Lower lobe of right lung (tissue), 2 donors: ENCODE measurements at places on chromosomes 3 and 15. TPM values are rescaled to one million over a fixed set of nuclear protein-coding genes. Genes with fewer than 3 reads are reported as not detected.

DNA sequence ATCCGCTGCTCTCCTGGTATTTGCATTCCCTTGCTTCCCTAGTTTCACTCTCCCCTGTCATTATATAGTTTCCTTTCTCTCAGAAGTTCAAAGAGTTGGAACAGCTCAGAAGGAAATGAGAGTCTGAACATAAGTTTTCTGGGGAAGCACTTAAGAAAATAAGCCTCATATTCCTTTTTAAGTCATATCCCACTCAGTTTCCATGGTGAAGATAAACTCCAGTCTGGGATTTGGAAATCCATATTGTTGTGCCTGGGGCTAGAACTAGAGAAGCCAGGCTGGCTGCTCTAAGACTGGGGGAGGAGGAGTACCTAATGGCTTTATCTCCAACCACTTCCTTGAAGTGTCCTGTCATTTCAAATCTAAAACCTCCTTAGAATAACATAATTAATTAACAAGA, 134.2 kb upstream of the ALCAM start:
- no peaks in the 10 kb centered on the region for H3K27me3 ChIP-seq
- no peaks in the 10 kb centered on the region for H3K36me3 ChIP-seq
- DNase-seq = no peak

DNA sequence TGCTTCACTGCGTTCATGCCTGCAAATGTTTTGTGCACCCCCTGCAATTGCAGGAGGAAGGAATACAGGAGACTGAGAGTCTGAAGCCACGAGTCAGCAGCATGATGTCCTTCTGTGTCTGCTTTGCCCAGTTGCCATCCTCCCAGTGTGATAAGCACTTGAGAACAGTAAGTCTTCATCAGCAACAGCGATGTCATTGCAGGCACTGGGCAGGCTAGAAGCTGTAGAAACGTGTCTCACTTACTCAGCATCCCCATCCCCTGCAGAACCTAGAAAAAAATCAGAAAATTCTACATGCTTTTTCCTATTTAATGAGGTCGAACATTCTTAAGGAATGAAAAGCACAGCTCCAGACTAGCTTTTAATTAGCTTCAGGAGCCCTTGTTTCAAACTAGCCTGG, 156.5 kb upstream of the LPP start:
- no peaks in the 10 kb centered on the region for H3K36me3 ChIP-seq
- no peak overlapping the region for H3K4me3 ChIP-seq
- no peaks in the 10 kb centered on the region for H3K27me3 ChIP-seq
- no peak overlapping the region for H3K27ac ChIP-seq
- H3K4me1 ChIP-seq = peaks cover 12% of the 10 kb centered on the region

DNA sequence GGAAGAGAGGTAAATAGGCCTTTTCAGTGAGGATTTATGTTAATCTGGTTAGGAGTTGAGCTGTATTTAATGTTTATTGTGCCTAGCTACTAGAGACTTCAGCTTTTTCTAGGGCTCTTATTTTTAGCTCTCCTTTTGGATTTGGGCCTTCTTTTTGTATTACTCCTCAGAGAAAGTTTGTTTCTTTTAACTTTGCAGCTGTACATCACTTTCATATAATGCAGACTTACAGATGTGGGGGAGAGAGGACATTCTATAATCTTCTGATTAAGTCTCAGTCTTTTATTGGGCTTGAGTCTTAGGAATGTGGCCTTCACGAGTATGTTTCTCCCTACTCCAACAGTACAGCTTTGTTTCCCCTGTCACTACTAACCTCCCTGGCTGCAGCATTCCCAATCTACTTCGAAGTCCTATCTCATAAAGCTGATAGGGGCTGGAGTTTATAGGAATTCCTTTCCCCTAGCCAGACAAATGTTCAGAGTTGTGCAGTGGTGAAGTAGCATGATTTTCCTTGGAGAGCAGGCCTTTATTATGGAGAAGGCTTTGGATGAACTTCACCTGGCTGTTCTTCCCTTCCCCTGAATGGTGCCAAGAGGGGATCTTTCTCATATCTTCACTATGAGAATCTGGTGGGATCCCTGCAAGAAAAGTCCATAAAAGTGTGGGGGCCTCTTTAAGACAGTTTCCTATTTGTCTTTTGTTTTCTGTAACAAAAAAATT, 82.2 kb upstream of the CBLB start:
- H3K27me3 ChIP-seq = no peaks in the 10 kb centered on the region
- no peak overlapping the region for H3K4me3 ChIP-seq
- H3K4me1 ChIP-seq = no peaks in the 10 kb centered on the region
- no peak for DNase-seq
- H3K27ac ChIP-seq = no peak overlapping the region

DNA sequence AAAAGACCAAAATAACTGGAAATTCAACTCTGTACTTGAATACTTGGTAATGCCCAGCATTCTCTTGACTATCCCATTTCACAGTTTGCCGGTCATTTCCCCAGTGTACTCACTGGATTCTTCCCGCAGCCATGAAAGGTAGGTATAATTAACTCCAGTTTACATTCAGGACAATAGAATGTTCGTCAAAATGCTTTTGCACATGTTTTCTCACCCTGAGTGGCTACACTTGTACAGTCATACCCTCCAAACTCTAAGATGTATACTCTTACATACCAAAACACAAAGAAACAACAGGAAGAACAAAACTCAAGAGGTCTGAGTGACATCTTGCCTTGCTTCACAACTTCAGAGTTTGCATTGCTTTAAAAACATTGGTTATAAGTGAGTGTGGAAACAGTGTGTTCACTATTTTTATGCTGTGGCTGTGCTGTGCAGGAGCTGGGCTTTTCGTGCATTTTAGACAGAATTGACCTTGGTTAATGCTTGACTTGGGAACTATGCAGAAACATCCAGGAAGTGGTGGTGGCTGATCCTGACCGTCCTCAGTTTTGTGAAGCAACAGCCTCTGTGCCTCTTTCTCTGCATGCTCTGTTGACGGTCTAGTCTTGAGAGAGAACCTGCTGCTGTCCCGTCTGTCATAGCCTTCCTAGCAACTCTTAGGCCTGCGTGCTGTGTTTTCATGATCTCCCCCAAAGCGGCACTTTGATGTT, 90.5 kb downstream of the IGF1R start:
- no peak for DNase-seq
- H3K36me3 ChIP-seq = no peaks in the 10 kb centered on the region
- H3K27me3 ChIP-seq = no peaks in the 10 kb centered on the region

DNA sequence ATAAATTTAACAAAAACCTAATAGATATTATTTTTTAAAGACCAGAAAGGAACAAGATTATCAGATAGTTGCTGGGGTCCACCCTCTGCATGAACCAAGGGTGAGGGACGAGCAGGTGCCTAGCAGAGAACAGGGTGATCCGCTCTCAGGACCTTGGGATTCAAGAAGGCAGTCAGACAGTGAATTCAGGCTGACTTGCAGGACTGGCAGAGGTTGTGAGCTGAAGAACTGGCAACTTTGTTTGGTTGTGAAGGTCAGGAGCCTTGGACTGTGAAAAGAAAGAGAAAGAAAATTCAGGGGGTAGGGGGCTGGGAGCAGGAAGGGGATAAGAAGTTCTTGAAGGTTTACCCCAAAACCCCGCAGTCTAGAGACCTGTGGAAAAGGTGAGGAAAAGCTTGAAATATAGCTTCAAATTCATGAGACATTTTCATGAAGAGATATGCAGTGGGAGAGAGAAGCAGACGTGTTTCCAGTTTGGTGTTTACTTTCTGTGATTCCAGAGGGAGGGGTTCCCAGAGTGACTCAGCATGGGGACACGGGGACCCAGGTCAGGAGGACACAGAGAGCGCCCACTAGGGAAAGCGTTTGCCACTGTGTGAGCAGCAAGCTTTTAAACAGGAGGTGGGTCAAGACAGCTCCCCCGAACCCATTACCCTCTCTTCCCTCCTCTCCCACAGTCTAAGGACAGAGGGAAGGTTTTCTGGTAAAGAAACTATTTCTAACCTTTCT, 217.2 kb upstream of the UMPS start:
- no peak overlapping the region for H3K27ac ChIP-seq
- H3K36me3 ChIP-seq = no peaks in the 10 kb centered on the region
- DNase-seq = no peak
- H3K27me3 ChIP-seq = no peaks in the 10 kb centered on the region
- H3K4me1 ChIP-seq = no peaks in the 10 kb centered on the region

- no peak for DNase-seq
- no peaks in the 10 kb centered on the region for H3K27me3 ChIP-seq
- H3K4me1 ChIP-seq = no peaks in the 10 kb centered on the region
- H3K27ac ChIP-seq = no peak overlapping the region
Measured at GRCh38 chr3:151864423-151865101, 8.9 kb upstream of the SUCNR1 start.

- DNase-seq = no peak
- H3K4me1 ChIP-seq = no peaks in the 10 kb centered on the region
- H3K27ac ChIP-seq = no peak overlapping the region
- H3K4me3 ChIP-seq = no peak overlapping the region
- no peaks in the 10 kb centered on the region for H3K36me3 ChIP-seq
Measured at GRCh38 chr3:55074796-55075195, 146.9 kb upstream of the LRTM1 start.

GRCh38 chr3:50483374-50483773, 20.1 kb downstream of the CACNA2D2 start:
- H3K4me1 ChIP-seq = peaks cover 16% of the 10 kb centered on the region
- no peak overlapping the region for H3K27ac ChIP-seq
- no peak overlapping the region for H3K4me3 ChIP-seq

GRCh38 chr3:7437231-7437630, 576.3 kb downstream of the GRM7 start:
- DNase-seq = no peak
- H3K27ac ChIP-seq = no peak overlapping the region
- no peaks in the 10 kb centered on the region for H3K36me3 ChIP-seq
- no peaks in the 10 kb centered on the region for H3K27me3 ChIP-seq
- H3K4me3 ChIP-seq = no peak overlapping the region
- no peaks in the 10 kb centered on the region for H3K4me1 ChIP-seq

- no peak overlapping the region for H3K4me3 ChIP-seq
- DNase-seq = no peak
- H3K27me3 ChIP-seq = no peaks in the 10 kb centered on the region
- no peak overlapping the region for H3K27ac ChIP-seq
- H3K4me1 ChIP-seq = no peaks in the 10 kb centered on the region
Measured at GRCh38 chr3:181752202-181752671, 40.5 kb downstream of the SOX2 start.

DNA sequence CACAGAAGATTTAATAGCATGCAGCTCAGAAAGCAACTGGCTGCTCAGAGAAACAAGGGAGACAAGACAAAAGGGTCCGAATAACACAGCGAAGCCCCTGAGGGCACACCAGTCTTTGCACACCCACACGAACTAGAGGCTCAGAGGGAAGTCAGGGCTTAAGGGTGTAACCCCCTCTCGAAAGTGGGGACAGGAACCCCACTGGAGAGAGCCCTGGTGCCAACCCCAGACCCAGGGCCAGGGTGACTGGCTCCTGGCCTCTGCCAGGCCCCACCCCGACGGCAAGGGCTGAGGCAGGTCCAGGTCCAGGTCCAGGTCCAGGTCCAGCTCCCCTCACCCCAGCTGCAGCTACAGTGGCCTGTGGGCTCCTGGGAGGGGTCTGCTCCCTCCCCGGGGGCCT, 10.5 kb upstream of the PRR23E start:
- H3K27me3 ChIP-seq = no peaks in the 10 kb centered on the region
- H3K27ac ChIP-seq = no peak overlapping the region
- H3K4me3 ChIP-seq = no peak overlapping the region
- no peak for DNase-seq

DNA sequence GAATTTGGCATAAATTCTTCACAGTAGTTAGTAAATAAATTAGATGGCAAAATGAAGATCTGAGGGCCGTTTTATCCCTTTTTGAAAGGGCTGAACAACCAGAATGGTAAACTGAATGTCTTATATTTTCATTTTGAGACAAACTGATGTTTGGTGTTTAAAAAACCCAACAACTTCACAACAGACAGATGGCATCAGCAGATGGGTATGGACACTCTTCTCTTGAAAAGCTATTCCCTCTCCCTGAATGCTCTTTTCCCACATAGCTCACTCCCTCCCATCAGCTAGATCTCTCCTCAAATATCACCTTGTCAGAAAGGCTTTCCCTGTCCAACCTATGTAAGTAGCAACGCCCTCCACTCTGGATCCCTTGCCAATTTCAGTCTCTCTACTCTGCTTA, 33.3 kb downstream of the EMC4 start:
- no peaks in the 10 kb centered on the region for H3K27me3 ChIP-seq
- H3K4me1 ChIP-seq = no peaks in the 10 kb centered on the region
- no peak overlapping the region for H3K27ac ChIP-seq
- DNase-seq = no peak

- H3K4me1 ChIP-seq = no peaks in the 10 kb centered on the region
- no peaks in the 10 kb centered on the region for H3K27me3 ChIP-seq
- H3K27ac ChIP-seq = no peak overlapping the region
- DNase-seq = no peak
Measured at GRCh38 chr3:147572970-147573340, 163.8 kb downstream of the ZIC1 start.

DNA sequence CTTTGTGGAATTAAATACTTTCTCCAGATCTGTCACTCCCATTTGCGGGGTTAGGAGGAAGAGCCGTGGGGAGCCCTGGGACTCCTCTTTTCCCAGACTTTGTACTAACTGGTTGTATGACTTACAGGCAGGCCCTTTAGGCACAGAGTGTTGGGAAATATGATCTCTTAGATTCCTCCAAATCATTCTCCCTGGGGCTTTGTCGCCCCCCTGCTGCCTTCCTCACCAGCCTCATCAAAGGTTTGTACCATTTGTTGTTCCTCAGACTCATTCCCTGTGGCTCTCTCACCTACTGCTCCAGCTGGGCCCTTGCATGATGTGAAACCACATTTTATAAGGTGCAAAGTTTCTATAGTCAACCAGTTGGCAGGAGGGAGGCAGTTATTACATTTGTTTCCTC, 56.4 kb downstream of the CRYGS start:
- H3K27ac ChIP-seq = no peak overlapping the region
- no peaks in the 10 kb centered on the region for H3K27me3 ChIP-seq
- no peaks in the 10 kb centered on the region for H3K36me3 ChIP-seq
- no peaks in the 10 kb centered on the region for H3K4me1 ChIP-seq

GRCh38 chr3:149291178-149291577, 42.3 kb downstream of the TM4SF18 start:
- no peaks in the 10 kb centered on the region for H3K36me3 ChIP-seq
- no peak for DNase-seq
- no peak overlapping the region for H3K4me3 ChIP-seq
- H3K4me1 ChIP-seq = peaks cover 4% of the 10 kb centered on the region
- no peak overlapping the region for H3K27ac ChIP-seq

Gene STRA6
- not detected for total RNA-seq

Gene RARRES1
- total RNA-seq = 65.8 TPM

Gene KCNAB1
- 4.7 TPM for total RNA-seq

Gene GRM2
- 0.15 TPM for total RNA-seq

Gene MGA
- total RNA-seq = 38.7 TPM
